ENCODE measurements at places on chromosomes 2 and 18.

DNA sequence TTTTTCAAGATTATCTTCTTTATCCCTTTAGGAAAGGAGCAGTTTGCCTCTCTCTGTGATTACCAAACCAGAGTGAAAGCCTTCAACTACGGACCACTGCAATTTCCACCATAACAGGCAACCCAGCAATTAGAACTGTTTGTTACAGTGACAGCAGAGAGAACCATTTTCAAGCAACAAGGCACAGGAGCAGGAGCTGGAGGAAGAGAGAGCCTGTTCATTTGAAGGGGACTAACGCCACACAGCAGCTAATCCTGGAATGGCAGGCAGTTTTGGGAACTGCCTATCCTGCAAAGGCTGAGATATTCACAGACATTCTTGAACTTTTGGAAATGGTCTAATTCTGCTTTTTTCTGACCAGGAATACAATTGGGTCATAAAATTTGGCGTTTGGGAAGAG, 1541.9 kb upstream of the PIK3C3 start:
- DNase-seq: no peak

- no peak for DNase-seq
Measured at GRCh38 chr2:37809525-37809924, 115.6 kb upstream of the RMDN2 start.

DNA sequence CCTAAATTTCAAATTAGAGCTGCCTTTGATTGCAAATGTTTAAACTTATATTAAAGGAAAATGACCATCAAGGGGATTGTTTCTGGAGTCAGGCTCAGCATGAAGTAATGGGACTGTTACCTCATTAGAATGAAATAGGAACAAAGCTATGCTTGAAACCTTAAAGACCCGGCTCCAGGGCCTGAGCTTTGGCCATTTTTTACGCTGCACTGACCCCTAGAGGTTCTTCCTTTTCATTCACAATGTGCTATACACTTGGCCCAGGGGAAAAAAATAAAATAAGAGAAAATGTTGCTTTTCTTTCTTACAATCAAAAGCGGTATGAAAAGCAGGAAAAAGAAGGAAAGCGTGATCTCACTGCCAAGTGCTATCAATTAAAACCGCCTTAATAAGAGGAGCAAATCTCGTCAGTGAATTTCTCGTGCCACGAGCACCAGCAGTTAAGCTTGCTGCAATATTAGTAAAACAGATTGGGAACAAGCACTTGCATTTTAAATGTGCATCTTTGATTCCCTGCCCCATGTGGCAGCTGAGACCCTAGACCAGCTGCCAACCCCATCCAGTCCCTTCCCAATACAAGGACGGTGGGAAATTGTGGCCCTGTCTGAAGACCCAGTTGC, 96.6 kb downstream of the MBD2 start:
- DNase-seq: no peak

GRCh38 chr2:50143822-50144575, 887.9 kb downstream of the NRXN1 start:
- DNase-seq: no peak

DNA sequence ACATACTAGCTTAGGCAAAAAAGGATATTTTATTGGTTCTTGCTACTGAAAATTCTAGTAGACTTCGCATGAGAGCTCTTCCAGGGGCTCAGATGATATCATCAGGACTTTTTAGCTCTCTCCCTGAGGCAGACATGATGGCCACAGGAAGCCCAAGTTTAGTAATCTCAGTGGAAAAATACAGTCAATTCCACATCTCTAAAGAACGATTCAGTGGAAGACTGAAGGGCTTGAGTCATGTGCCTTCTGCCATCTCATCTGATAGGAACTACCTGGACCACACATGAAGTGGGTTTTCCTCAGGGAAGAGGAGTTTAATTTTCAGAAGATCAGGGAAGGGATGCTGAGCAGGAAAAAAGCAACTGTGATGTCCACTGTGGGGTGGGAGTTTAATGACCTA, 117.3 kb downstream of the TTC27 start:
- no peak for DNase-seq

Measured in stimulated activated CD8-positive, alpha-beta memory T cell treated with anti-CD3 and anti-CD28 coated beads, Interleukin-7, amount 100 ng/mL, for 4 hours (primary cell).